ENCODE measurements at places on chromosomes 16 and 17.

- no peak for DNase-seq
Measured at GRCh38 chr17:42879596-42879985, 21.0 kb upstream of the G6PC1 start.

GRCh38 chr16:54936201-54936978 lies 5.7 kb downstream of the IRX5 start:
- DNase-seq = no peak

DNA sequence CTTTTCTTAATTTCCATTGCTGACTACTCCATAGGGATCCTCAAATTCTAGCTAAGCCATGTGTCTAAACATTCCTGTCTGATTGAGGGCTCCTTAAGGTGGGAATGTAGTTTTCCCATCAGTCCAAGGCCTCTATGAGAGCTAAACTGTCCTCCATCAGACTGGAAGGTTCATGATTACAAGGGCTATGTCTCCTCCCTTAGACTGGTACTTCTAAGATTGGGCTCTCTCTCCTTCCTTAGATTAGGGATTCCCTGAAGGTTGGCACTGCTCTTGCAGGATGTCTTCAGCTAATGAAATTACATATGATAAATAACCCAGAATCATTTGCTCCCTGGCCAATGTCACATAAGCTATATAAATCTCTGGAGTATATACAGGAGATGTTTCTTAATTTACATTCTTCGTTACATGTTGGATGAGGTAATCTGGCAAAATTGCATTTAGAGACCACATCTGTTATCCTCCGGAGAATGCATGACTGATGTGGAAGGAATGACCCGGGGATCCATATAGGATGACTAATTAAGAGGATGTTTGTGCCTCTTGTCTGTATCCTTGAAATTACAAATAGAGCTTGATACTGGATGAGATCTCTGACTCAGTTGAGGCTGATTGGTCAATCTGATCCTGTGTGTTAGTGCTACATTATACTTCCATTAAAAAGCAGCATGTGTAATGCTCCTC lies 14.2 kb downstream of the B4GALNT2 start:
- DNase-seq = no peak

DNA sequence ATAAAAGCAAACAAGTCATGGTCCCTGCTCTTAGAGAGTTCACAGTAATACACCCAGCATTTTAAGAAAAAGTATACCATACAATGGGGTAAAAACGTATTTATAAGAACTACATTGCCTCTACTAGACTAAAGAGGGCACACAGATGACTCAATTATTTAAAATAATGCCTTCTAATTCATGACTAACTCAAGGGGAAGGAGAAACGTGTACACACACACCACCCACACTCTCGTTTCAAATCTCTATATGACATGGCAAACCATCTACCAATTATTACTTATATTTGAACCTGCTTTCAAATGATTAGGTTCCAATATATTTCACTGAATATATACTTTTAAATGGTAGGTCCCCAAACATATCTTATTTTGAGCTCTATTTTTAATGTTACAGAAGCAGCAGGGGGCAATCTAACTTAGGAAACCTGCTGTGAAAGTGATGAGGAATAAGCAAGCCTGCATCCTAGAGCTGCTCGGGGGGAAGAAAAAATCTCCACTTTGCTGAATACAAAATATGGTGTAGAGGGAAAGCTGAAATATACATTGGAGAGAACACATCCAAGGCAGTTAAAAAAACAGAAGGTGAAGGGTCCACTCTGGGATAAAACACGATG lies 232.4 kb upstream of the PSMD7 start:
- no peak for DNase-seq

Data from stimulated activated CD4-positive, alpha-beta T cell treated with anti-CD3 and anti-CD28 coated beads, TNF-alpha, amount 100 ng/mL, for 1 hour (primary cell).